ENCODE measurements at places on chromosomes 3 and 15.

- DNase-seq: no peak
These were observed 1.1 kb downstream of the RAB6B start for GRCh38 chr3:133894353-133895207.

DNA sequence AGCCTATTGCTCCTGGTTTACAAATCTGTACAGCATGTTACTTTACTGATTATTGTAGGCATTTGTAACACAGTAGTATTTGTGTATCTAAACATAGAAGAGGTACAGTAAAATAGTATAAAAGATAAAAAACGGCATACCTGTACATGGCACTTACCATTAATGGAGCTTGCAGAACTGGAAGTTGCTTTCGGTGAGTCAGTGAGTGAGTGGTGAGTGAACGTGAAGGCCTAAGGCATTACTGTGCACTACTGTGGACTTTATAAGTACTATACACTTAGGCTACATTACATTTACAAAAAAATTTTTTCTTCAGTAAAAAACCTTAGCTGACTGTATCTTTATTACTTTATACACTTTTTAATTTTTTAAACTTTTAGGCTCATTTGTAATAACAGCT, 90.9 kb downstream of the RAP2B start:
- no peak for DNase-seq

GRCh38 chr15:35567392-35567791, 21.4 kb upstream of the DPH6 start:
- no peak for DNase-seq

DNA sequence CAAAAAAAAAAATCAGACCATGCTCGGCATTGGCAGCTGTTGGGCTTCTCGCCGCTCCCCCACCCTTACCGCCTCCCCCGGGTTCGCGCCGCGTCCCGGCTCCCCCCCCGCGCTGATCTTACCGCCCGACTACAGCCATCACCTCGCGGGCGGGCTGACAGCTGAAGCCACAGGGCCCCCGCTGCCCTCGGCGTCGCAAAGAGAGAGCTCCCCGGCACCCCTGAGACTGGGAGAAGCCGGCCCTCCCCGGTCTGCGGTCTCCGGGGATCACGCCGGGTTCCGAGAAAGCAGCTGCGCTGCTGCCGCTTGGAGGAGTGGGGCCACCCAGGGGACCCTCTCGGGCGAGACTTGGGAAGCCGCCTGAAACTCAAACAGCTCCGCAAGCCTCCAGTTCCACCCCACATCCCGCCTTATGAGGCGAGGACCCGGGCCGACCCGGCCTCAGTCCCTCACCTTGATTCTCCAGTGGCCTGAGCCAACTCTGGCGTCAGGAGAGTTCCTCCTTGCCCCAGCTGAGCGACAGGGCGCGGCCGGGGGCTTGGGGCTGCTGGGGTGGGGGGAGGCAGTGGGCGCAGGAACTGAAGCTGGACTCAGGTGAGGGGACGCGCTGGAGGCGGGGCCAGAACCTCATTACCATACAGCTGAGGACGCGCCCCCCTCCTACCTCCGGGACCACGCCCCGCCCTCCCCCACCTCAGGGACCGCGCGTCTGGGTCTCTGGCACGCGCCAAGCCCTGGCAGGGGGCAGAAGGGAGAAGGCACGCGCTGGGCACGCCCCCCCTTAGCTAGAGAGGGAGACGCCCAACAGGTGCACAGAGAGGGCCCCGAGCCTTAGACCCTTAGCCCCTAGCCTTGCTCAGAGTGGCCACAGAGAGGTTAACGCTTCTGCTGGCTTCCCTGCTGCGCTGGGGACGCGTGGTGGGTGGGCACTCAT, 1.0 kb upstream of the DLL4 start:
- no peak for DNase-seq

DNA sequence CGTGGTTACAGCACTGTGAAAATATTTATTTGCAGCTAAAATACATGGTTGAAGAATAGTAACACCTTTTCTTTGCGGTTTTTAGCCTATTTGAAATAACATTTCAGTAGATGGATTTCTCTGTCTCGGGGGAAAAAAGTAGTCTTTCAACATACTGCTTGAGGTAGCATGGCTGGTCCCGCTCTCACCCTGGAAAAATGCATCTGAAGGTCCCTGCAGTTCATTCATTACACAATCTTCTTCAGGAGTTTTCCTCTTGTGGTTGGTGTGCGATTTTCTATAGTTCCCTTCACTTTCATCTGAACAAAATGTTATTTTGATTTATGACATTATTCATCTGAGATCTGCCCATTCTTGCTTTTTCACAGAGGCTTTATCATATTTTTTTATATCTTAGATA, 75.9 kb downstream of the STRIT1 start:
- no peak for DNase-seq

GRCh38 chr3:155972885-155973584, 102.6 kb downstream of the GMPS start:
- DNase-seq: no peak
